Stimulated activated CD8-positive, alpha-beta memory T cell treated with anti-CD3 and anti-CD28 coated beads, Interleukin-2, amount 100 ng/mL, for 1 hour (primary cell): ENCODE measurements at places on chromosomes 4 and X.

DNA sequence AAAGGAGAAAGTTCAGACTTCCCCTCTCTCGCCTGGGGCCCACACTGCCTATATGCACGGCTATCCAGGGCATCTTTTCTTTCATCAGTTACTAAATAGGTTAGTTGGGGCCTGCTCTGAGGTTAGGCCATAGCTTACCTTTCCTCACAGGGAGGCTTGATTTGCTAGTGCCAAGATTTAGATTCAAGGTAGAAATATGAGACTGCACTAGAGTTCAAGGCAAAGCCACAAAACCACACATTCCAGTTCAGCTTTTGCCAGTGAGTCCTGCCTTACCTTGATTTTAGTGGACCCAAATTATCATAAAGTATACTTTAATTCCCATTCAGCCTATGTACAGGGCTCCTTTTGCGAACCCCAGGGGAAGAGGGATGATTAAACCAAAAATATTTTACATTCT is 762.8 kb downstream of the PDHA2 start:
- DNase-seq: no peak

- no peak for DNase-seq
These were observed 1609.2 kb downstream of the STIM2 start for GRCh38 chr4:28469886-28470285.

DNA sequence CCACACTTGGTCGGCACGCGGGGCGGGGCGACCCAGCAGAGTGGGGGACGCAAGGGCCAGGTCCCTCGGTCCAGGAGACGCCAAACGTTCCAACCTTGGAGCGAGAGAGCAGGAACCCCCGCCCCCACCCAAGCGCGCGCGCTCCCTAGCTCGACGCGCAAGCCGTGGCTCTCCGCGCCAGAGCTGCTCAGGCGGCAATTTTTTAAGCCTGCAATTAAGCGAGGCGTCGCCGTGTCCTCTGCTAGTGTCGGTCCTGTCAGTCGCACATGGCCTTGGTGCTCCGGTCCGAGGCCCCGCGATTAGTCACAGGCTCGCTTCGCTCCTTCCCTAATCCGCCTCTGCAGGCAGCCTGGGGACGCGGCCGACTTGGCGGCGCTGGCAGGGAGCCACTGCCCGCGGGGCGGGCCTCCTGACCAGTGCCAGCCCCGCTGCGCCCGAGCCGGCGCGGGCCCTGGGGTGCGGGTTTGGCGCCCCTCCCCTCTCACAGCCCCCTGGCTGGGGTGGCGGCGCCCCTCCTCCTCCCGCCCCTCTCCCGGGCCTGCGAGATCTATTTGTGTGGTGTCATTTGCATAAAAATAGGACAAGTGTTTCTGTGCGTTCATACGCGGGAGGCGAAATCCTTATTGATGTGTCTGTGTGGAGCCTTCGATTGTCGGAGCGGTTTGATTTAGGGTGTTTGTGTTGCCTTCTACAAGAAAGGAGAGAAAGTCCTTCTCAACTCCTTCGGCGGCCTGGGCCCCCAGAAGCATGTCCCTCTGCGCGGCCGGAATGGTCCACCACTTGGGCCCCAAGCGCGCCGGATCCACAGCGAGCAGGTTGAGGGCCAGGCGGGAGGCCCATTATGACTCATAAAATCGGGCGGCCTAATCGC is 9.8 kb upstream of the BCOR start:
- no peak for DNase-seq

DNA sequence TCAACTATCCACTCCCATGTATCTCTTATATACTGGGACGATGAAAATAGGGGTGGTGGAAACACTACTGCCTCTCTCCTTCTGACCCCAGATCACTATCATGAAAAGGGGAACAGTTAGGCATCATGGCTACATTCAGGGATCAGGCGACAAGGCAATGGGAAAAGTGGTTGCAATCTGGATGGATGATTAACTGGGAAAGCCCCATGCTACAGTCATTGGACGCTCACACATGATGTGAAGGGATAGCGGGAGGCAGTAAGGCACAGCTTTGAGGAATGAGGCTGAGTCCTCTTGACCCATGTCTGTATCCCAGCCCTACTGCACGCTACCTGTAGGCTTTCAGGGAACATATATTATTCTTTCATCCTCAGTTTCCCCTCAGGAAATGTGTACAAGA is 10.2 kb downstream of the GASK1B start:
- DNase-seq: no peak

- no peak for DNase-seq
These were observed 216.4 kb upstream of the TET2 start for GRCh38 chr4:104930298-104930697.

GRCh38 chrX:118116713-118117550 is at the start of gene KLHL13:
TSS of gene KLHL13 (minus strand) at chrX:118116810. CDS start at chrX:118028473, 88,337 bp downstream.
- no peak for DNase-seq

DNA sequence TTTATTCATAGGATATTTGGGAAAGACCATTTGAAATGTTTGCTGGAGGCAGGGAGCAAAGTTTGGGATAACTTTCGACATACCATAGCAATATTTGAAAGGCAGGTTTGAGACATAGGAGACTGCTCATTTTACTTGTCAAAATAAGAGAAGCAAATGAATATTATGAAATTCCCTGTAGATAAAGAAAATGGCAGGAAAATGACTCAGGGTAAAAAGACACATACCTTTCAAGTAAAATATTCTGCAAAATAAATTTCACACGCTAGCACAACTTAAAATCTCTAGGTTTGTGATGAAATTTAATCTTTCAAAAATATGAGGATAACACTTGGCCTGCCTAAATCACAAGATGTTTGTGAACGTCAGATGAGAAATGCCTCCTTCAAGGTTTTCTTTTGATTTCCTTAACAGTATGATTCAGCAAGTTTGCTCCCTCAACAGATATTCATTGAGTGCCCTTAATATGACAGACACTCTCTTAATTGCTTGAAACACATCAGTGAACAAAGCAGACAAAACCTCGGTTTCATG is 6.6 kb downstream of the TMEM156 start:
- no peak for DNase-seq

GRCh38 chr4:36758312-36759178 is 477.1 kb downstream of the DTHD1 start:
- no peak for DNase-seq

GRCh38 chrX:39854772-39855747 is 242.7 kb downstream of the BCOR start:
- peak; percentile 50 for DNase-seq

DNA sequence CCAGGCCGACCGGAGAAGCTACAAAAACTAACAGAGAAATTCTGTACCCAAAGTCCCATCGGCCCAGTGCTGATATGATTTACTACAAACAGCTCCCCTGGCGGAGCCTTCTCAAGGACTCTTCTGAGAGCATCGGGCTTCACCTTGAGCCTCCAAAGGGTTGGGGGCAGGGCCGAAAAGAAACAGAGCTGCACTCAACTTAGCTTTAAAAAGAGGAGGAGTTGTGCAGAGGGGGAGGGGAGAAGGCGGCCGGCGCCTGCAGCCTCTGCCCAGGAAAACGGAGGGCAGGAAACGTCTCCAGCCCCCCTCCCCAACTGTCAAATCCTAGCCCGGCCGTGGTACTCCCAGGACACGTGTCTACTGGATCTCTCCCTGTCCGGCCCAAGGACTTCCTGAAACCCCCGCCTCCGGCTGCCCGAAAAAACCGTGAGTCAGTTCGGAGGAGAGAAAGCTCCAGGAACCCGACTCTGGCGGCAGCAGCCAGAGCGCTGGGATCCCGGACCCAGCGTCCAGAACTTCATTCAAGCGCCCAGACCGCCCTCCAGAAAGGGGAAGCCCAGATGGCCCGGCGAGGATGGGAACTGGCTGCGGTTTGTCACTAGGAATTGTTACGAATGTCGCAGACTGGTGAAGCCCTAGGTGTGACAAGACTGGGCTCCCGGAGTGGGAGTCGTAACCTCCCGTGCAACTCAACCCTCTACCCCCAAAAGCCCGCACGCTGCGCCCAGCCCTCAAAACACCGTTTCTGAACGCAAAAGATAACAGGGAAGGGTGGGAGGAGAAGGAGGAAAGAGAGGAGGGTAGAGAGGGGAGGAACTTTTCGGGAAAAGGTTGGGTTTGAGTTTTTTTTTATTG is 973 bp downstream of the ADAMTS3 start:
- no peak for DNase-seq

GRCh38 chr4:147863111-147863747 is 131.3 kb downstream of the ARHGAP10 start:
- no peak for DNase-seq

DNA sequence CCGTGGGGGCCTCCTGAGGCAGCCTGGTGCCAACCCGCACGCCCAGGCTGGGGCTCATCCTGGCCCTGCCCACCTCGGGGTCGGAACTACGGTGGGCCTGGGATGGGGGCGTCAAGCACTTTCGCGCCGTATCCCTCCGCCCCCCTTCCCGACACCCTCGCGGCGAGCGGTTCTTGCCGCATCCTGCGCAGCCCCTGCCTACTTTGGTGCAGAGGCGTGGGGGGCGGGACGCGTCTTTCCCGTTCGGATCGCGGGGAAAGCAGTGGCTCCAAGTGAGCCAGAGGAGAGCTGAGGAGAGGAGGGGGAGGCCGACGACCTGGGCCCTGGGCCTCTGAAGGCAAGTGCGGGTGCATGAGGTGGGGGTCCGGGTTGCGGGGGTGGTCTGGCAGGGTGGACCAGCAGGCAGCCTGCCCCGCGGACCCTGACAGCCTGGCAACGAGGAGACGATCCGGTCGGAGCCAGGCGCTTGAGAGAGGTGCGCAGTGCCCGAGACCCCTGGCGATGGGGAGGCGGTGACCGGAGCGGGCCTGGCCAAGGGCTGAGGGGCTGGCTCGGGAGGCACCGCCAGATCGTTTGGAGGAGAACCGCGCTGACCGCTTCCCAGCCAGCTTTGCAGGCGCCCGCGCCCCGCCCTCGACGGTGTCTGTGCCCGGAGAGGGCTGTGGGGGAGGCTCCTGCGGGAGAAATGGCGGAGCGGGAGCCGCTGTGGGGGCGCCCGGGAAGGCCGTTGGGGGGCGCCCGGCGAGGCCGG is at the start of gene GPRASP2:
Gene GPRASP2, plus strand, starts transcription at position 233 of the 751 bp plus-strand sequence. CDS start 2,422 bp downstream, outside the sequence.
- no peak for DNase-seq

DNA sequence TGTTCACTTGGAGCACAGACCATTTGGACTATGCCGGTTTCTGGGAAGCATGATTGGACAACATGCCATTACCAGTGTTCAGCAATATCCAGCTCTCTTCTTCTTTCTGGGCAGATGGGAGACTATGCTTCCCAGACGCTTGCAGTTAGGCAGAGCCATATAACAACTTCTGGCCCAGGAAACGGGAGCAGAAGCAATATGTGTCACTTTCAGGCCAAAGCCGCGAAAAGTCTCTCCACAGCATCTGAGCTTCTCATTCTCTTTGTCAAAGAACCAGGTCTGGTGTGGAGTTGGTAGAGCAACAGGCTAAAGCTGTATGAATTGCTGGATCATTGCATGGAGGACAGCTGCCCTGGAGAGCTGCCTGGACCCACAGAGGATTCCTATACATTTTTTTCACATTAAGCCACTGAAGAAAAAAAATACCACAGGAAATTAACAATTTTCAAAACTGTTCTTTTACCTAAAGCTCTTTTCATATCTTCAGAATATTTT is 131.4 kb upstream of the FRG1 start:
- no peak for DNase-seq

GRCh38 chrX:12956704-12957534 is 18.0 kb upstream of the TMSB4X start:
- DNase-seq: no peak

DNA sequence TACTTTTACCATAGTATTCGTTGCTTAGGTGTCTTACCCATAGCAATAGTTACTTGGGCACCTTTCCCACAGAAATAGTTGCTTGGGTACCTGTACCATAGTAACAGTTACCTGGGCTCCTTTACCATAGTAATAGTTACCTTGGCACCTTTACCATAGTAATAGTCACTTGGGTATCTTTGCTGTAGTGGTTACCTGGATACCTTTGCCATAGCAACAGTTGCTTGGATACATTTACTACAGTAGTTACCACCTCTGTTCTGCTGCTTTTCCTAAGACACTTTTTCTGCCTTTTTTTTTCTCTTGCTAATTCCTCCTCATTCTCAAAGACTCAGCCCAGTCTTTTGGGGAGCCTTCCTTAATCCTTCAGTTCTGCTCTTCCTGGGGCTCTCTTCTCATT is 272.8 kb upstream of the PUDP start:
- DNase-seq: no peak

DNA sequence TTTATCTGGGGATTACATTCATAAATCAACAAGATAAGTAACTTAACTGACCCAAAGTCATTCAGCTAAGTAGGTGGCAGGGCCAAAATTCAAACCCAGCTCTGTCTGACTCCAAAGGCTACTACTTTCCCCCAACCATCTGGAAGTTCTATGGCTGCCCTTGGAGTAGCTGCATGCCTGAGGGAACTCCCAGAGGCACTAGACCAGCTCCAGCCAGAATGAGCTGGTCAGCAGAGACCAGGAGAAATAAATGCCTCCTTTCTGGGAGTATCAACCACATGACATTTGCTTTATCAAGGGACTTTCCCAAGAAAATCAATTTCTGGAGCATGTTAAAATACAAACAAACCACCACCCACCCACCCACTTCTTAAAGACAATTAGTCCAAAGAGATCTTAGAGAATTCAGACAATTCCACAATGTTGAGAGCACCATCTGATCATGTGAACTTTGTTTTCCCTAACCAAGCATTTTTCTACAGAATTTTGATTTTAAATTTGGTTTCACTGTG is 180.5 kb downstream of the EFHC2 start:
- DNase-seq: no peak

GRCh38 chrX:13864264-13864663 is 47.4 kb upstream of the GPM6B start:
- no peak for DNase-seq

- no peak for DNase-seq
These were observed 611.4 kb downstream of the KCTD8 start for GRCh38 chr4:43837171-43837570.

DNA sequence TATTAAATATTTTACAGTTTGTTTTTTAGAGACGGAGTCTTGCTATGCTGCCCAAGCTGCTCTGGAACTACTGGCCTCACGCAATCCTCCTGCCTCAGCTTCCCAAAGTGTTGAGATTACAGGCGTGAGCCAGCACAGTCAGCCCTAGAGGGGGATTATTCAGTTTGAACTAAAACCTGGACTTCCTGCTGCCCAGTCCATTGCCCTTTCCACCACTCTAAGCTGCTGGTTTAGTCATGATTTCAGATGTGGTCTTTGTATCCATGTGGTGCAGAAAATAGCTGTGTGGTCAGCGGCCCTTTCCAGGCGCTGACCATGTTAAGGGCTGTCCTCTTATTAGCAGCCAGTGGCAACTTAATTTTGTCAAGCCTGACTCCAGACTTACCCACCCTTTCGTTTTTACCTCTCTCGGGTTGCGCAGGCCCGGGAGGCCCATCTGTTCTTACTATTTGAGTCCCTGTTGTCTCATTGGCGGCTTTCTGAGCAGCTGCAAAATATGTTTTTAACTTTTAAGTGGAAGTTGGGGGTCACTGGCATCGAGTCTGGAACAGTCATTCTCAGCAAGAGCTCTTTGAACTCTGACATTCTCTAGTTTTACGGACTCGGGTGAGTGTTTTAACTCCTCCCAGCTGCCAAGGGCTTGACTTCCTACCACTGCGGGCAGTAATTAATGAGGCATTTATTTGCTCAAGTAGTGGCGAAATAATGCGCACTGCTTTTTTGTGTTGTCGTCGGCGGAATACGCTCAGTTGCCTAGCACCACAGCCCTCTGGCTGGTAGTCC is 773 bp upstream of the VMA21 start:
- no peak for DNase-seq

- no peak for DNase-seq
These were observed 514.7 kb downstream of the CENPC start for GRCh38 chr4:67030636-67031035.
